Endodermal cell (in vitro differentiated cells): ENCODE measurements at places on chromosomes 2 and 18.

DNA sequence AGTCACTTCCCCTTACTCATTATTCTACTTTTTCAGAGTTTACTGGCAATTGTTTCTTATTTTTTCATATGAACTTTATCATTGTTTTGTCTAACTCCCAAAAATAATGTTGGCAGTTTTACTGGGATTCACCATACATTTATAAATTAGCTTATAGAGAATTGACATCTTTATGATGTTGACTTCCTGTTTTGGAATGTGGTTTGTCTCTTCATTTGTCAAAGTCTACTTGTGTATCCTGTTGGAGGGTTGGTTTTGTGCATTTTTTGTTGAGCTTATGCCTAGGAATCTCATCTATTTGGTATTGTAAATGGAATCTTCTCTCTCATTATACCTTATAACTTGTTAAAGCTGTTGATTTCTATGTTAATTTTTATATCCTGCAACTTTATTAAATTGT is 16.4 kb downstream of the EPC2 start:
- H3K27ac ChIP-seq: no peak overlapping the region
- no peaks in the 10 kb centered on the region for H3K4me1 ChIP-seq
- no peak overlapping the region for H3K4me3 ChIP-seq
- DNase-seq: no peak
- H3K27me3 ChIP-seq: no peaks in the 10 kb centered on the region

GRCh38 chr2:225207043-225207442 is 164.8 kb upstream of the DOCK10 start:
- H3K27me3 ChIP-seq: no peaks in the 10 kb centered on the region
- H3K36me3 ChIP-seq: no peaks in the 10 kb centered on the region
- no peak overlapping the region for H3K4me3 ChIP-seq
- no peak for DNase-seq
- H3K27ac ChIP-seq: no peak overlapping the region

DNA sequence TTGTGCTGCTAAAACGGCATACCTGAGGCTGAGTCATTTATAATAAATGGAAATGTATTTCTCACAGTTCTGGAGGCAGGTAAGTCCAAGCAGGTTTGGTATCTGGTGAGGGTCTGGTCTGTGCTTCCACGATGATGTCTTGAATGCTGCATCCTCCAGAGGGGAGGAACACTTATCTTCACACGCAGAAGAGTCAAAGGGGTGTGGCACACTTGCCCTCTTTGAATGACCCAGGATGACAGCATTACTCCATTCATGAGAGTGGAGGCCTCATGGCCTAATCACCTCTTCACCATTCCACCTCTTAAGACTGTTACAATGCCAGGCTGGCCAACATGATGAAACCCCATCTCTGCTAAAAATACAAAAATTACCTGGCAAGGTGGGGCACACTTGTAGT is 61.0 kb downstream of the NCAPH start:
- H3K4me1 ChIP-seq: no peaks in the 10 kb centered on the region
- no peak overlapping the region for H3K27ac ChIP-seq
- DNase-seq: no peak
- no peaks in the 10 kb centered on the region for H3K27me3 ChIP-seq
- no peaks in the 10 kb centered on the region for H3K36me3 ChIP-seq

GRCh38 chr18:8689517-8689916 is 15.8 kb upstream of the MTCL1 start:
- H3K36me3 ChIP-seq: no peaks in the 10 kb centered on the region
- no peaks in the 10 kb centered on the region for H3K4me1 ChIP-seq
- H3K27me3 ChIP-seq: no peaks in the 10 kb centered on the region
- no peak overlapping the region for H3K27ac ChIP-seq
- DNase-seq: no peak
- H3K4me3 ChIP-seq: no peak overlapping the region

DNA sequence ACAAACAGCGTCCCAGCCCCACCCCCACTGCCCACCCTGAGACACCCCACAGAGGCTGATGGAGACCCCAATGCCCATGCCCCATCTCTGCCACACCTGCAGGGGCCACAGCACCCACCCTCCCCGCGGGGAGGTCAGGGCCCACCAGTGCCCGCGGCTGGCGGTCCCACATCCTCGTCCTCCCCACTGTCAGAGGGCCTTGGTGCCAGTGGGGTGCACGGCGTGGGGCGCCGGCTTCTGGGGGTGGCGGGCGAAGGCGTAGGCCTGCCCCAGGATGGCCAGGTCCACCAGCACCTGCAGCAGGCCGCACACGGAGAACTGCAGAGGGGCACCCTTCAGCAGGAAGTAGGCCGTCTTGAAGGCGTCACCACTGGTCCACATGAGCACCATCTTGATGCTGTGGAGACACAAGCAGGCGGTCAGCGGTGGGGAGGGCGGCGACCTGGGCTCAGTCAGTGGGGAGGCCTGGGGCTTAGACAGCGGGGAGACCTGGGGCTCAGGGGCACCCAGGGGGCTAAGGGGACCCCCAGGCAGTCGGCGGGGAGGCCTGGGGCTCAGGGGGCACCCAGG is 47.6 kb downstream of the SLC66A2 start:
- H3K36me3 ChIP-seq: peaks cover 16% of the 10 kb centered on the region
- H3K27ac ChIP-seq: no peak overlapping the region
- H3K4me3 ChIP-seq: no peak overlapping the region
- no peak for DNase-seq
- H3K4me1 ChIP-seq: no peaks in the 10 kb centered on the region

- H3K4me3 ChIP-seq: peak overlapping the region; percentile 77
- H3K27ac ChIP-seq: no peak overlapping the region
- no peaks in the 10 kb centered on the region for H3K36me3 ChIP-seq
- DNase-seq: no peak
- H3K4me1 ChIP-seq: no peaks in the 10 kb centered on the region
- peaks cover 77% of the 10 kb centered on the region for H3K27me3 ChIP-seq
These were observed 49.1 kb downstream of the KCNIP3 start for GRCh38 chr2:95346231-95346737.
